ENCODE measurements at places on chromosomes 11 and 22.

- no peak overlapping the region for H3K27ac ChIP-seq
- H3K36me3 ChIP-seq, result peaks cover 22% of the 10 kb centered on the region
- H3K4me3 ChIP-seq, result no peak overlapping the region
- no peaks in the 10 kb centered on the region for H3K27me3 ChIP-seq
- no peaks in the 10 kb centered on the region for H3K4me1 ChIP-seq
Measured at GRCh38 chr22:42595434-42595833, 19.2 kb downstream of the POLDIP3 start.

DNA sequence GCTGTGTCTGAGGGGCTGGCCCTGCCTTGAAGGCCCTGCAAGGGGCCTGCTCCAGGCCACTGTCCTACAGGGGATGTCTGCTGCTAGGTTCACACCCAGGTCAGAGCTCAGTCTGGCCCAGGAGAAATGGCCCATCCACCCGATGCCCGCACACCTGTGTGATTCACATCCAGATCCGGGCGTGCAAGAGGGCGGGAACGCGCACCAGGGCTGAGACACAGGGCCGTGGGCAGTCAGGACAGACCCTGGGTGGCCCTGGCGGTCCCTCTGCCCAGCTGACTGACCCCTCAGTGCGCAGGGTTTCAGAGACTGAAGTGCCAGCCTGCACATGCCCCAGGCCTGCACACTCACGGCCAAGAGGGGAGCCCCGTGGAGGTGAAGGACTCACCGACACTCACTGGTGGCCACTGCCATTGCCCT lies 7.4 kb downstream of the TOLLIP start:
- H3K4me3 ChIP-seq, result no peak overlapping the region
- H3K36me3 ChIP-seq, result peaks cover 2% of the 10 kb centered on the region
- no peak overlapping the region for H3K27ac ChIP-seq
- H3K27me3 ChIP-seq, result no peaks in the 10 kb centered on the region

DNA sequence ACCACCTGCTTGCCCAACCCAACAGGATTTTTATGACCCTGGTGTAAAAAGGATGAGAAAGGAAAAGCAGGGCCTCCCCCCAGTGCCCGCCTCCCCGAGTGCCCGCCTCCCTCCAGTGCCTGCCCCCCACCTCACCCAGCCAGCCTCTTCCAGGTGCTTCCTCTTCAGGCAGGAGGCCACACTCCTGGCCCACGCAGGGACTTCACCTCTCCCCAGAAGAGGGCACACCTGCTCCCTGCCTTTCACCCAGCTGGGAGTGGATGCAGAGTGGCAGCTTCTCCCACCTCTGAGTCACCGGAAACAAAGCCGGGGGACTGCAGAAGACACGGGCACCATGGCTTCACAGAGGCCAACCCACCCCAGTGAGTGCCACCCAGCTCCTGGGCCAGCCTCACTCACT lies 16.1 kb downstream of the CPT1A start:
- DNase-seq, result no peak
- H3K36me3 ChIP-seq, result peaks cover 6% of the 10 kb centered on the region
- no peak overlapping the region for H3K27ac ChIP-seq

DNA sequence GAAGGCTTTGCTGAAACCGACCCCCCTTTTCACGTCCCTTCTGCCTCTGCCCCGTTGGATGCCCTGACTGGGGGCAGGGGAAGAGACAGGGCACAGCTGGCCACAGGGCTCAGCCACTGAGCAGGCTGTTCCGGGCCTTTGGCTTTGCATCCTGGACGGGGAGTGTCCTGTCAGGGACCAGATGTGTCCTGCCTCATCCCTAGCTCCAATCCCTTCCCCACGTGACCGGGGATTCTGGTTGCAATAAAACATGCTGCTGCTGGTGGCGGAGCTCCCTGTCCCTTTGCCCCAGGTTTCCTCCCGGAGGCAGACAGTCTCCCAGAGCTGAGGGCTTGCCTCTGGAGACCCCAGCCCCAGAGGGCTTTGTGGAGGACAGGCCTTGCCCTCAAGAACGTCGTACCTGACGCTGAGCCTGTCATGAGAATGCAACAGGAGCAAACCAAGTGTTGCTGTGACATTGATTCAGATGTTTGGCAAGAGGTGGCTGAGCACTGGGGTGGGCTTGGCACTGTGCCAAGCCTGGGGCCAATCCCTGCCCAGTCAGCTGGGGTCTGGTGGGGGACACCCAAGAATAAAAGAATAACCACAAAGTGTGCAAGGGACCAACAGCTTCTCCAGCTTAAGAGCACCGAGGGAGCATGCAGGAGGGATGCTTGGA lies 7.3 kb downstream of the CDC42EP2 start:
- no peaks in the 10 kb centered on the region for H3K36me3 ChIP-seq
- peaks cover 8% of the 10 kb centered on the region for H3K27me3 ChIP-seq

DNA sequence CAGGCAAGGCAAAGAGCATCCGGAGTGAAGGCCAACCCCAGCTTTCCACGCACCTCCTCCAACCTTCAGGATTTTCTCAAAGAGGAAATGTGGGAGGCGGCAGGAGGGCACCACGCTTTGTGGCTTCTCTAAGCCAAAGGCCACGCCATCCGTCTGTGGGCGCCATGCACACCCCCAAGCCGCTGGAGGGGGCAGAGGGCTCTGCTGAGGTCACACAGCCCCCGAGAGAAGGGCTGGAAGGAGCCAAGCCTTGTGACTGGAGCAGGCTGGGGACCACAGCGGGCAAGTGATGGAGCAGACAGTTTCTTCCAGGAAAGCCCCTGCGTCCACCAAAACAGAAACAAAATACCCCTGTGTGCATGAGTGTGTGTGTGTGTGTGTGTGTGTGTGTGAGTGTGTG lies 527.4 kb downstream of the BRD1 start:
- no peak overlapping the region for H3K4me3 ChIP-seq
- DNase-seq, result peak; percentile 4
- H3K27ac ChIP-seq, result no peak overlapping the region
- H3K36me3 ChIP-seq, result no peaks in the 10 kb centered on the region
- no peaks in the 10 kb centered on the region for H3K4me1 ChIP-seq

- H3K4me1 ChIP-seq, result no peaks in the 10 kb centered on the region
- peaks cover 2% of the 10 kb centered on the region for H3K36me3 ChIP-seq
- H3K4me3 ChIP-seq, result no peak overlapping the region
- DNase-seq, result no peak
Measured at GRCh38 chr22:48576333-48577013, 1251.2 kb downstream of the BRD1 start.

DNA sequence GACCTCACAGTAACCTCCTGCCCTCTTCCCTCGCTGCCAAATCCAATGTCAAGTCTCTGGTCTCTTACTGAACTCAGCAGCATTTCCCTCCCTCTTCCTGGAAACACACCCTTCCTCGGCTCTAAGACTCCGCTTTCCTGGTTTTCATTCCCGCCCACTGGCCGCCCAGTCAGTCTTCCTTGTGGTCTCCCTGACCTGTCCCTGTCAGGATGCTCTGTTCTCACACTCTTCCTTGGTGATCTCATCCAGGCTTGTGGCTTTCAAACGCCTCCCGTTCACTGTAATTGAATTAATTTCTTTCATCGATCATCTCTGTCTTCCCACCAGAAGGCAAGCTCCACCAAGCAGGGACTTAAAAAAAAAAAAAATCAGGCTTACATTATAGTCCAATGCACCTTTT lies 33.5 kb downstream of the MYO18B start:
- no peak overlapping the region for H3K27ac ChIP-seq
- no peak for DNase-seq
- peaks cover 5% of the 10 kb centered on the region for H3K27me3 ChIP-seq
- H3K36me3 ChIP-seq, result no peaks in the 10 kb centered on the region
- no peak overlapping the region for H3K4me3 ChIP-seq

GRCh38 chr11:133531971-133532651 lies at the start of gene OPCML:
Gene OPCML (minus strand): TSS chr11:133532501.
- H3K27me3 ChIP-seq, result peaks cover 18% of the 10 kb centered on the region
- DNase-seq, result no peak
- H3K36me3 ChIP-seq, result peaks cover 3% of the 10 kb centered on the region
- H3K4me1 ChIP-seq, result no peaks in the 10 kb centered on the region
- H3K4me3 ChIP-seq, result no peak within 1 kb of the TSS
- no peak within 1 kb of the TSS for H3K27ac ChIP-seq

DNA sequence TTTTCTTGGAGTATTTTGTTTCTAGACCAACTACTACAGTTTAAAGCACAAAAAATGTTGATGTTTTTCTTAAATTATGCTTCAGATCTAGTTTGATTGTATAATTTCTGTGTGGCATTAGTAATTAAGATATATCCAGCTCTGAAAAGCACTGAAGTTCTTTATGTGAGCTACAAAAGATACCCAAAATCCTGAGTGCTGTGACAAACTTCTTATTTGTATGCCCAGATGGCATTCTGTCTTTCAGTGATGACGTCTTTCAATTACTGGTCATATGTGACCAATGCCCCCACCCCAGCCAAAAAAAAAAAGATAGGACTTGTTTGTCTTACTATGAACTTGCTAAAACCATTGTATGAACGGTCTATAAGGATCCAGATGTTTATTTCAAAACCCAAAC lies 51.3 kb downstream of the BIRC2 start:
- peaks cover 11% of the 10 kb centered on the region for H3K4me1 ChIP-seq
- DNase-seq, result no peak
- peaks cover 17% of the 10 kb centered on the region for H3K36me3 ChIP-seq
- H3K4me3 ChIP-seq, result no peak overlapping the region
- H3K27me3 ChIP-seq, result no peaks in the 10 kb centered on the region
- H3K27ac ChIP-seq, result no peak overlapping the region

- no peak for DNase-seq
- H3K27ac ChIP-seq, result no peak overlapping the region
- peaks cover 3% of the 10 kb centered on the region for H3K27me3 ChIP-seq
- H3K36me3 ChIP-seq, result peaks cover 6% of the 10 kb centered on the region
- peaks cover 7% of the 10 kb centered on the region for H3K4me1 ChIP-seq
- H3K4me3 ChIP-seq, result no peak overlapping the region
Measured at GRCh38 chr11:69512136-69512535, 30.7 kb downstream of the LINC01488 start.

GRCh38 chr22:21044931-21045584 lies 688 bp upstream of the LRRC74B start:
- DNase-seq, result no peak
- peaks cover 21% of the 10 kb centered on the region for H3K4me1 ChIP-seq
- peak overlapping the region; percentile 91 for H3K27ac ChIP-seq
- peak overlapping the region; percentile 77 for H3K4me3 ChIP-seq
- peaks cover 13% of the 10 kb centered on the region for H3K27me3 ChIP-seq

DNA sequence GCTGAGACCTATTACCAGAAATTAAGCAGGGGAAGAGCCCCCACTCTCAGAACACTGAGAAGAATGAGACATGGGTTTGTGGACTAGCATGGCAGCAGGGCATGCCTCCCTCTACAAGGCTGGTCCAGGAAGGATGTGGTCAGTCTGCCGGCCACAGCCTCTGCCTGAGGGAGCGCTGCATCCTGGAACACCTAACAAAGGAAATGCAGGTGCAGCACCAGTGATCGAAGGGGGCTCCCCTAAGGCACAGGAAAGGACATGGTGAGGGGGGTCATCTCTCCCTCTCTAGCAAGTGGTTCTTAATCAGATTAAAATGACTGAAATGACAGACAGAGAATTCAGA lies 40.6 kb upstream of the ARL14EP start:
- H3K27me3 ChIP-seq, result no peaks in the 10 kb centered on the region
- H3K4me1 ChIP-seq, result peaks cover 12% of the 10 kb centered on the region
- H3K36me3 ChIP-seq, result no peaks in the 10 kb centered on the region
- no peak overlapping the region for H3K27ac ChIP-seq
- no peak for DNase-seq
- peak overlapping the region; percentile 4 for H3K4me3 ChIP-seq

- no peak overlapping the region for H3K27ac ChIP-seq
- no peaks in the 10 kb centered on the region for H3K36me3 ChIP-seq
- H3K27me3 ChIP-seq, result peaks cover 4% of the 10 kb centered on the region
- H3K4me1 ChIP-seq, result no peaks in the 10 kb centered on the region
Measured at GRCh38 chr11:77170107-77170506, 42.1 kb downstream of the MYO7A start.

DNA sequence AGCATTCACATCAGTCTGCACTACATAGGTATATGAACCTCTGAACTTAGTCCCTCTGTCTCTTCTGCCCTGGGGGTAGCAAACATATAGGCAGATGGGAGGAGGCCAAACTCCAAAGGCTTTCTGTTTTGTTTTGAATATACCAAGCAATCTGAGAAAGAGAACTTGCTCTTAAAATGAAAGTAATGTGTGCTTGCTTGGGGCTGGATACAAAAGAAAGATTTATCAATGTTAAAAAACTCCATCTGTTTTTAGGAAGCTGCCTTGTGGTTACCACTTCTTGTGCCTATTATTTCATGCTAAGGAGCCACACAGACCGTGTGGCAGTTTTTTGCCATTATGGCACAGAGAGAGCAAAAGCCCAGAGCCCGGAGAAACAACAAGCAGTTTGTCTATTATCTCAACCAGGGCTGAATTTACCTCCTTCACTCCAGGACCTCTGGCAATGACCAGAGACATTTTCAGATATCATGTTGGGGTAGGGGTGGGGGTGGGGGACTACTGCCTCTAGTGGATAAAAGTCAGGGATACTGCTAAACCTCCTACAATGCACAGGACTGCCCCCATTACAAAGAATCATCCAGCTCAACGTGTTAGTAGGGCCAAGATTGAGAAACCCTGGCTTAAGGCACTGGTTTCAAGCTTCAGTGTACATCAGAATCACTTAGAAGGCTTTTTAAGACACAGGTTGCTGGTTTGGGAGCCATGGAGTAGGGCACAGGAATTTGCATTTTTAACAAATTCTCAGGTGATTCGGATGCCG lies 124.2 kb downstream of the APIP start:
- H3K36me3 ChIP-seq, result peaks cover 3% of the 10 kb centered on the region
- no peak overlapping the region for H3K4me3 ChIP-seq
- H3K27ac ChIP-seq, result no peak overlapping the region
- peaks cover 5% of the 10 kb centered on the region for H3K27me3 ChIP-seq

DNA sequence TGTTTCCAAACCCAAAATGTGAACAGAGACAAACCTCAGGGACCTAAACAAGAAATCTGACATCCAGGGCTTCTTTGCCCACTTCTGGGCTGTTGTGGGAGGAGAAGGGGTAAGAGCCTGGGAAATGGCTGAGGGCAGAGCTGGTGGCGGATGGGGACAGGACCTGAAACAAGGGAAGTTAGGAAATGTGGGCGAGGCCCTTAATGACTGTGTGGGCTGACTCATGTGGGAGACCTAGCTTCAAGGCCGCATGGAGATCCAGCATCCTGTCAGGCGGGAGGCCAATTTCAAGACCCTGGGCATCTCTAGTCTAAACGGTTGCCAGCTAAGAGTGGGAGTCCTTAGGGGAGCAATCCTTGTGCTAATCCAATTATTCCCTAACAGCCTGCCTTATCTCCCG lies 2.1 kb upstream of the OAF start:
- H3K27me3 ChIP-seq, result peaks cover 24% of the 10 kb centered on the region
- peaks cover 8% of the 10 kb centered on the region for H3K4me1 ChIP-seq
- no peaks in the 10 kb centered on the region for H3K36me3 ChIP-seq
- no peak for DNase-seq

DNA sequence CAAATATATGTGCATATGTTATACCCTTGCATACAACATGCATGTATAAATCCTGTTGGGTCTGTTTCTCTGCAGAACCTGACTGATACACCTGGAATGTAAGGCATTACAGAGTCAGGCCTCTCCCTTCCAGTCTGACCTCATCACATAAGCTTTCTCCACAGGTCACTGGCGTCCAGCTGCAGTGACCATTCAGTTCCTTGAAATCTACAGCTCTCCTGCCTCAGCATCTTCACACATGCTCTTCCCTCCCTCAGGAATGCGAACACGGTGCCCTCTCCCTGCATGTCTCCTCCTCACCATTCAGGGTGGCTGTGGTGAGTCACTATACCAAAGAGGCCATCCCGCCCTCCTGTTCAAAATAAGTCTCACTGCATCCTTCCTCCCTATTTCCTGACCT lies 657.8 kb upstream of the B3GAT1 start:
- no peaks in the 10 kb centered on the region for H3K36me3 ChIP-seq
- H3K4me1 ChIP-seq, result no peaks in the 10 kb centered on the region
- no peak for DNase-seq
- H3K27ac ChIP-seq, result no peak overlapping the region
- no peak overlapping the region for H3K4me3 ChIP-seq
